ENCODE measurements at places on chromosomes 12 and 14.

DNA sequence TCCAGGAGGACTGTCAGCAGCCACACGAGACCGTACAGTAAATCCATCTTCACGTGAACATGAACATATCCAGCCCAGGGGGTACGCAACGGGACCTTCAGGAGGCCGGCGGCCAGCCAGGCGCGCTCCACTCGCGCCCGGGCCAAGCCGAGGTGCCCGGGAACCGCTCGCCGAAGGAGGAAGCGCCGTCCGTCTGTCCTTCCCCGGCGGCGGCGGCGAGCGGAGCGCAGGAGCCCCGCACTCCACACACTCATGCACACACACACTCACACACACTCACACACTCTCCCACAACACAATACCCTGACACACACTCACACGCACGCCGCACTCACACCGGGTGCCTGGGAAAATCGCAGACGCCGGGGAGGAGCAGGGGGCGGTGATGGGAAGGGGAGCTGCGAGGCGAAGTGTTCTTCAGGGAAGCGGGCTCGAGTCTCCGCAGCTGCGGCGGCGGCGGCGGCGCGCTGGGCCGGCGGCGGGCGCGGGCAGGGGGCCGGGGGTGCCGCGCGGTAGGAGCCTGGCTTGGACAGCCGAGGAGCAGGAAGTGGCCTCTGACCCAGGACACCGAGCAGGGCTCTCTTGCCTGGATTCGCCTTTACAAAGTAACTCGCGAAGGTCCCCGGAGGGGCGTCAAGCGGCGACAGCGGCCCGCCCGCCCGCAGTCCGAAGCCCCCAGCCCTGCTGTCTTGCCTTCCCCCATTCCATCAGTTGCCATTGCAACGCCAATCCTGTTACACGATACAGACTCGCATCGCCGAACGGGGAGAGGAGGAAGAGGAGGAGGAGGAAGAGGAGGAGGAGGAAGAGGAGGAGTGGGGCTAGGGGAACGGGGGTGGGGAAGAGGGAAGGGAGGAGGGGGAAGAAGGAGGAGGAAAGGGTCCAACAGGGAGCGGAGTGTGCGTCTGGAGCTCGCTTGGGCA lies 601 bp downstream of the MDGA2 start:
- DNase-seq, result no peak

- DNase-seq, result no peak
These were observed 11.8 kb upstream of the PLEKHG3 start for GRCh38 chr14:64692189-64692985.

GRCh38 chr12:41777064-41777790 lies 367.4 kb downstream of the GXYLT1 start:
- no peak for DNase-seq

- DNase-seq, result no peak
These were observed 3.0 kb downstream of the MIS18BP1 start for GRCh38 chr14:45249856-45250575.

- peak; percentile 27 for DNase-seq
These were observed 24.9 kb upstream of the C12orf76 start for GRCh38 chr12:110073049-110073831.

DNA sequence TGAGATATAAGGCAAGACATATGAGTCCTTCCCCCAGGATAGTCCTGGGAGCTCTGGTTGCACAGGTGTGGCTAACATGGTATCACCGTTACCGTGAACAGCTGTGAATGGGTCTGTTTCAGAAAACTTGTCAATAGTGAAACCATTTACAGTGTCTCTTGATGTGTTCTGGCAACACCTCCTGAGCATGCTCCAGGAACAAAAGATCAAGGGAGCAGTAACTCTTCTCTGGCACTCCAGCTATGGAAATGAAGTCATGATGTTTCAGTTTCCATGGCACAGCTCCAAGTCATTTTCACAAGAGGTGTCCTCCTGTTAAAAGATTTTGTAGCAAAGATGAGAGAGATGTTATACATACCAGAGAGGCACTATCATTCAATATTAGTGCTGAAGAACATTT lies 253.7 kb downstream of the SNAPC1 start:
- no peak for DNase-seq

DNA sequence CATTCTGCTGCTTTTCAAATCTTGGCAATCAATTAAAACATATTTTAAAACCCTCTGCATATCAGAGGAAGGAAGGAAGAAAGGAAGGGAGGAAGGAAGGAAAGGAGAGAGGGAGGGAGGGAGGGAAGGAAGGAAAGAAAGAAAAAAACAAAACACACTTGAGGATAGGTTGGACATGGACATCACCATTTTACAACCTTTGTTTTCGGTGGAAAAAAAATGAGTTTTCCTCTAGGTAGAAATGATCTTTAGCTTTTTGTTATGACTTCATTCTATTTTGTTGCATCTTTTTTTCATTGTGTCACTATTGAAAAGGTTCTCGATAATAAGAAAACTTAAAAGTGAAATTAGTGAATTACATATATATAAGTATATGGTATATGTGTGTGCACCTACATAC lies 522.9 kb downstream of the NOVA1 start:
- DNase-seq, result no peak
